ENCODE measurements at places on chromosomes 11 and 22. TPM values are rescaled to one million over a fixed set of nuclear protein-coding genes. Genes with fewer than 3 reads are reported as not detected.

DNA sequence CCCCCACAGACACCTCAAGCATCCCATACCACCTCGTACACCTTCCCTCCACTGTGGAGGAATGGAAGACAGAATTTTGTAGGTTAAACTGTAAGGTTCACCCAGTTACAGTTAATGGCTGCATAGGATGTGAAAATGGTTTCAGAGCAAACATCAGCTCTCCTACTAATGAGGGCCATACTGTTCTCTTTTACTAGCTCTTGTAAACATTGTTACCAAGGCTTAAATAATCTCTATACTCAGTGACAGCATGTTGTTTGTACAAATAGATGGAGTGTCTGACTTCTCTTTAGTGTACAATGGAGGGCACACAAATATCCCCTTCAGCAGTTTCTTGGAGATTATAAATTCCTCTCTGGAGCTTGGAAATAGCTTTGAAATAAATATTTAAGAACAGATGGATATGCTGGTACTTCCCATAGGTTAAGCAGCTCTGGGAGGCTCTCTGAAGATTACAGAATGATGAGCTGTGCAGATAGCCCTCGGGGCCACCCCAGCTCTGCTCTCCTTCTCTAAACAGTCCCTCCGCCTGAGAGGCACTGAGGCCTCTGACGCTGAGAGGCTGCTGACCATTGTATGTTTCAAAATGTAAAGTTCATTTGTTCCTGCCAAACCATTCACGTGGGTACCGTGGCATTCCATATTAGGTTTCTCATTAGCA lies 25.7 kb downstream of the TTC12 start:
- DNase-seq, result no peak

- DNase-seq, result no peak
Measured at GRCh38 chr11:1888811-1889210, 2.9 kb downstream of the PRR33 start.

GRCh38 chr22:31080164-31080847 lies 812 bp upstream of the SMTN start:
- DNase-seq, result no peak

DNA sequence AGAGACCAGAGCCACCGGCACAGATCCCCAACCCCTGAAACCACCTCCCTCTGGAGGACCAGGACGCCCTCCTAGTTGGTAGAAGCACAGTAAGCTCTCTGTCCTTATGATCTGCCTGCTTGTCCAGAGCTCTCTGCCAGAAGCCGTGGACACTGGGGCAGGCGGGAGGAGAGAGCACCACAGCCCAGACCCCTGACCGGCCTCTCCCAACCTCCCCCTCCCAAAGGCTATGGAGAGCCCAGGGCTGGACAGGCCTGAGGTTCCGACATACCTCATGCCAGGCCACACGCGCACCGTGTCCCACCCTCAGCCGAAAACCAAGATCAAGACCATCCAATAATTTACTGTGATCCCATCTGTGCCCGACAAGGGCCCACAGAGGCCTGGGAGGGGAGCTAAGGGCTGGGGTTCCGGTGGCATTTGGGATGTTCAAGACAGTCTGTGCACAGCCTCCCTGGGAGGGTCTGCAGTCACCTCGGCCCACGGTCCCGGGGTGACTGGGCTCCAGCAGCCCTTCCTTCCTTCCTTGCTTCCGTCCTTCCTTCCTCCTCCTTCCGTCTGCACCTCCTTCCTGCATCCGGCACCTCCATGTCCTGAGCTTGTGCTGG lies 3.4 kb downstream of the HRAS start:
- no peak for DNase-seq

DNA sequence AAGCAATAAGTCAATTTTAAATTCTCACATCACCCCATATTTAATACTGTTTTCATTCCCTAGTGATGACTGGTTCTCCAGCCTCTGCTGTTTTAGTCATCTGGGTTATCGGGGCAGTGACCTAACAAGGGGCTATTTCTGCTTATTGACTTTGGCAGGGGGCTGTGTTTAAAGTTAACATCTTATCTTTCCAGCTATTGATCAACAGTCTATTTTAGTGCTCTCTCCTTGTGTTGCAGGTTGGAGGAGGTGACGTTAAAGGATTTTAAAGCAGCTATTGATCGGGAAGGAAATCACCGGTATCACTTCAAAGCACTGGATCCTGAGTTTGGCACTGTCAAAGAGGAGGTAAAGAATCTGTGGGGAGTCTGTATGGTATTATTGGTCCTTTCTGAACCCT lies 7.7 kb upstream of the DLAT start:
- DNase-seq, result no peak

GRCh38 chr11:108818971-108819370 lies 154.1 kb downstream of the DDX10 start:
- no peak for DNase-seq

GRCh38 chr22:41831383-41831782 lies 1.5 kb upstream of the SREBF2 start:
- DNase-seq, result no peak

GRCh38 chr22:17742527-17742902 lies 31.8 kb downstream of the BID start:
- DNase-seq, result no peak

SLC22A12 gene
- not detected for total RNA-seq

SLC6A5 gene
- total RNA-seq, result not detected

FAM180B gene
- total RNA-seq, result not detected

All from vagina (tissue), 2 donors.